ENCODE measurements at places on chromosomes 5 and 9.

GRCh38 chr9:116475201-116475600 is 211.9 kb upstream of the TRIM32 start:
- DNase-seq = no peak

DNA sequence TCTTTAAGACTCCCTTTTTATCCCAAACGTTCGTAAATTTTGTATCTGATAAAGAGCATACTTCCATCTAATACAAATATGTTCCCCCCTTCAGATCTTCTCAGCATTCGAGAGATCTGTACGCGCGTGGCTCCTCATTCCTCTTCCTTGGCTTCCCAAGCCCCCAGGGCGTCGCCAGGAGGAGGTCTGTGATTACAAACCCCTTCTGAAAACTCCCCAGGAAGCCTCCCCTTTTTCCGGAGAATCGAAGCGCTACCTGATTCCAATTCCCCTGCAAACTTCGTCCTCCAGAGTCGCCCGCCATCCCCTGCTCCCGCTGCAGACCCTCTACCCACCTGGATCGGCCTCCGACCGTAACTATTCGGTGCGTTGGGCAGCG is 19.9 kb downstream of the CDKN2A start:
- no peak for DNase-seq

DNA sequence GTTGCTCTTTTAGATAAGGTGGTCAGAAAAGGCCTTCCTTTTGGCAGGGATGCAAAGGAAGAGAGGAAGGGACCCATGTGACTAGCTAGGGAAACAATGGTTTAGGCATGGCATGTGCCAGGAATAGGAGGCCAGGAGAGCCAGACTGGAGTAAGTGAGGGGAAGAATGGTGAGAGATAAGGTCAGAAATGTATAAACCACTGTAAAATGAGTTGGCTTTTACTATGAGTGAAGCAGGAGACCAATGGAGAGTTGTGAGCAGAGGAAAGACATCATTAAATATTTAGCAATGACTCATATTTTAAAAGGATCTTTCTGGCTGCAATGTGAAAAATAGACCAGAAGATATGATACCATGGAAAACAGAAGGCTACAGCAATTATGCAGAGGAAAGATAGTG is 50.9 kb downstream of the AP3B1 start:
- no peak for DNase-seq

DNA sequence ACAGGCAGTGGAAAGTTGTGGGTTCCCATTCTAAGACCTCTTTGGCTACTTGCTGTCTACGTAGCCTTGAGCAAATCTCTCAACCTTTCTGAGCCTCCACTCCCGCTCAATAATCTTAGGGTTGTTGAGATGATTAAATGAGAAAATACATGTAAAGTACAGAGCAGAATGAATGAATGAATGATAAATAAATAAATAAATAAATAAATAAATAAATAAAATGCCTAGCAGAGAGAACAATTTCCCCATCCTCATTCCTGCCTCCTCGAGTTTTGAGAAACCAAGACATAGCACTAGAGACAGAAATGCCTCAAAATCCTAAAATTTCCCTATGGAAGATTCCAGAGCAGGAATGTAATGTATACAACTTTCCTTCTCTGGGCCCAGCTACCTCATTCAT is 128.3 kb upstream of the RAD23B start:
- DNase-seq = no peak

- DNase-seq = no peak
Observed at GRCh38 chr5:92119110-92119509, 736.0 kb upstream of the ARRDC3 start.

DNA sequence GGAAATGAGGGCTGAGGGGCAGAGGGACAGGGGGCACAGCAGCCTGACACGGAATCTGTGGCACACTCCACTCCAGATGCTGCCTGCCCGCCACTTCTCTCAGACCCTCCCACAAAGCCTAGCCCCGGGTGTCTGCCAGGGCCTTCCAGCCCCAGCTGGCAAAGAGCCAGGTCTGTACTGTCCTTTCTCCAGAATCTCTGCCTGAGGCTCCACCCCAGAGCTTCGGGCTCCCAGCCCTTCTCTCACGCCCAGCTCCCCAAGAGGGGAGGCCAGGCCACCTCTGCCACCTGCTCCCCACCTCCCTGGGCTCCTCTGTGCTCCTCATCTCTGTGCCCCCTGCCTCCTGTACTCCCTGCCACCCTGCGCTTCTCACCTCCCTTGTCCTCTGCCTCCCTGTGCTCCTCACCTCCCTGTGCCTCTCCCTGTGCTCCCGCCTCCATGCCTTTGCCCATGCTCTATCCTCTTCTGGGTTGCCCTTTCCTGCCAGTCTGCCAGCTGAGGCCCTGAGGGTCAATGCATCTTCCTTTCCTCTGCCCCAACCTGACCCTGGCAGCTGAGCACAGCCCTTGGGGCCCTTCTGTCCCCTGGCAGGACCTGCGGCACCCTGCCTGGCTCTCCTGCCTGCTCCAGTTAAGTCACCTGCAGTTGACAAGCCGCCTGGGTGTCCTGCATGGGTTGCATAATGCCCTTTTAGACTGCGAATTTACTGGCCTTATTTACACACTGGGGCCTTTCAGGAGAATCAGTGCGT is 36.4 kb downstream of the RASGEF1C start:
- no peak for DNase-seq

GRCh38 chr5:124675931-124676846 is 70.2 kb downstream of the ZNF608 start:
- DNase-seq = no peak

GRCh38 chr5:17316970-17317459 is 99.6 kb downstream of the BASP1 start:
- peak; percentile 14 for DNase-seq

DNA sequence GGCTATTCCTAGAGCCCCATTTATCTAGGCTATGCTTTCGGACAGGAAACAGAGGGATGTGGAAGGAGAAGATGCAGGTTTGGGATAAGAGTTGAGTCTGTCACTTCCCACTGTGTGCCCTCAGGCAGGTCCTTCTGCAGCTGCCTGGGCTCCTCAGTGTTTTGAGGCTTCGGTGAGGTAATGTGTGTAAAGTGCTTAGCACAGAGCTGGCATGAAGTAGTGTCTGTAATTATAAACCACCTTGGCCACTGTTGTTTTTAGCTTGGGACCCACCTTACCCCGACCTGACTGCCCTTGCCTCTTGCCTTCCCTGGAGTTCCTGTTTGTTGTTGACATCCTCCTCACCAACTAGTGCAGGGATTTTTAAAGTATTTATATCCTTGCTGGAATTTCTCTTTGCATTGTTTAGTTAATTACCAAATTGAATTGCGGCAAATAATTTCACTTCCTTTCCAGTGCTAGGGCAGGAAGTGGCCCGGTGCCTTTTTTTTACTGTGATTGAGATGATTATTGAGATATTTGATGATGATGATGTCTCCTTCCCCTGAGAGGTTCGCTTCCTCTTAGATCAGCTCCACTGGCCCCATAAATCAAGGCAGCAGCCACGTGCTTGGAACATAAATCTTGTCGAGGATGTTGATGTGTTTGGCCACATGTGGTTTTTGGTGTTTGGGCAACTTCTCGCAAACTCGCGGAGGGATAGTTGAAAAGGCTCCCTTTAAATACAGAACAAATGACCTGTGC is 38.3 kb upstream of the DAB2IP start:
- no peak for DNase-seq
